ENCODE measurements at places on chromosomes 5 and 9. TPM values are rescaled to one million over a fixed set of nuclear protein-coding genes. Genes with fewer than 3 reads are reported as not detected.

GRCh38 chr9:70563431-70564204, 149.2 kb upstream of the KLF9 start:
- DNase-seq = peak; percentile 74

- no peak for DNase-seq
Observed at GRCh38 chr5:45508135-45508534, 188.0 kb downstream of the HCN1 start.

DNA sequence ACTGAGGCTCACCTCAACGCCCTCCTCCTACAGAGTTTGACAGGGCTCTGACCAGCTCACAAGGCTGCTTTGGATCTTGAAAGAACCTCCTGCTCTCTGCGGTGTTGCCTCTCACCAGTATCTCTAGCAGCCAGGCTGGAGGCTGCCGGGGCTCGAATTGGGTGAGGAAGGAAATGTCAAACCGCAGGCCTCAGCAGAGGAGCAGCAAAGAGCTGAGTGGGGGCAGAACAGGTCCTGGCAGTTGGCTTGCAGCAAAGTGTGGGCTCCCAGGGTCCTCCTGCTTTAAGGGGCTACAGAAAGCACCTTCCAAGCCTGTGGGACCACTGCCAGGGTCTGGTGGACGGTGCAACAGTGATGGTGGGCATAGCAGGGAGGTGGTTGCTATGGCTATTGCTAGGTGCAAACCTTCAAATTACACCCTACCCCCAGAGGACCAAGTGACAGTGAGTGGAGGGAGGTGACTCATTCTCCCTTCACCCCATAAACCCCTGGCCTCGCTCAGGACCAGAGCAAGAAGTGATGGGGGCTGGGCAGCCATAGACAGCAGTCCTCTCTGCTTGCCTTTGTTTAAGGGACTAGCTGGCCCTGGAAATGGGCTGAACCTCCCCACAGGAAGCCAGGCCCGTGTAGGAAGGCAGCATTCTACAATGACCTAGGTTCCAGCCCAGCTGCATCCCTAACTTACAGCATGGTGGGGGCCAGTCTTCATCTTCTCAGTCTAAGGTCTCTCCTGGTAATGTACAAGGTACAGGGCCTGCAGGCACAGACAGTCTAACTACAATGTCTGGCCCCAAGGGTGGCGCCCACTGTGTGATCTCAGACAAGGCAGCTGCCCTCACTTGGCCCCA, 18.7 kb downstream of the LCP2 start:
- peak; percentile 91 for DNase-seq

DNA sequence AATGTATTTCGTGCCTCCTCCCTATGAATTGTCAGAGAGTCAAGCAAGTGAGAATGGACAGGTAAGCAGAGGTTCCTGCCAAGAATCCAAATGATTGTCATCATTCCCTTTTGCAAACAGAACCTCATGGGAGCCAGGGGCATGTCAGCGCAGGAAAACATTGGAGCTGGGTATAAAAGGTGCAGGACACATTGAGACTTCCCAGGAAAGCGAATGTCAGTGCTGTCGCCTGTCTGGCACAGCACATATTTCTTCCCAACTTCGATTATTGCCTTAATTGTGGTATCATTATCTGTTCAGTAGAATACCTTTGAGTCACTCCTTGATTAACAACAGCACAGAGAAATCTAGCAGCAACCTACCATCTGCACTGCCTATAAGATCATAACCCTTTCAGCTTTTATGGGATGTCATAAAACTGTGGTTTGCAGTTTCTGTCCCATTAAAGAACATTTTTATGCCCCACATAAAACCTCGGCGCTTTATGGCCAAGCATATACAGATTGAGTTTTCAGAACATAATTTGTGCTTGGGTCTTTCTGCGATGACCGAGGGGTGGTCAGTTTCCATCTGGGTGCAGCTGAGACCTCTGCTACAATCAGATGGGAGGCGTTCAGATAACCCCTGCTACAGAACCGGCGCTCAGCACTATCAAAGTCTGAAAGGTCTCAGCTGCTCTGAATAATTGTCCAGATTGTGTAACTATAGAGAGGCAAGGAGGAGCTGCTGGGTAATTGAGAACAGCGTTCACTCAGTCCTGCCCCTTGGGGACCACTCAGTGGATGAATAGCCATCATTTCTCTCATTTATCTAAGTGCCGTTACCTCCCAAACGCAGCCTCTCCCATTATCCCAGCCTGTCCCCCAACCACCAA, 30.9 kb upstream of the WWC1 start:
- DNase-seq = no peak

DNA sequence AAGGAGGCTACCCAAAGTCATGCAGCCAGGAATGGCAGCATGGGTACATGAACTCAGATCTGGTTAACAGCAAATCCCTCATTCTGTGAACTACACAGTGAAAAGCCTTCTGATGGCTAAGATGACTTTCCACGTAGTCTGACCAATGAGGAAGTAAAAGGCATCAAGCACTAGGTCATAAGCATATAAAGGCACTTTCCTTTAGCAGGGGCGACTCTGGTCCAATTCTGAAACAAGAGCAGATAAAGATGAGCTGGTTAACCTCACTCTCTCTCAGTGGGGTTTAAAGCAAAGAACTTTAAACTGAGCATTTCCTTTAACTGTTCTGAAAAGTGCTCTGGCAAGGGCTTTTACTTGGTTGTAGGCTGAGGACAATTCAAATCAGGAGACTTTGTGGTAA, 21.1 kb downstream of the PSMB7 start:
- no peak for DNase-seq

The ANXA6 gene
- 398 TPM for total RNA-seq

- no peak for DNase-seq
Observed at GRCh38 chr5:78757269-78758053, 108.9 kb upstream of the LHFPL2 start.

GRCh38 chr9:86515221-86515620, 161.0 kb upstream of the TUT7 start:
- no peak for DNase-seq

The ZMYND19 gene
- total RNA-seq = 96.1 TPM

DNA sequence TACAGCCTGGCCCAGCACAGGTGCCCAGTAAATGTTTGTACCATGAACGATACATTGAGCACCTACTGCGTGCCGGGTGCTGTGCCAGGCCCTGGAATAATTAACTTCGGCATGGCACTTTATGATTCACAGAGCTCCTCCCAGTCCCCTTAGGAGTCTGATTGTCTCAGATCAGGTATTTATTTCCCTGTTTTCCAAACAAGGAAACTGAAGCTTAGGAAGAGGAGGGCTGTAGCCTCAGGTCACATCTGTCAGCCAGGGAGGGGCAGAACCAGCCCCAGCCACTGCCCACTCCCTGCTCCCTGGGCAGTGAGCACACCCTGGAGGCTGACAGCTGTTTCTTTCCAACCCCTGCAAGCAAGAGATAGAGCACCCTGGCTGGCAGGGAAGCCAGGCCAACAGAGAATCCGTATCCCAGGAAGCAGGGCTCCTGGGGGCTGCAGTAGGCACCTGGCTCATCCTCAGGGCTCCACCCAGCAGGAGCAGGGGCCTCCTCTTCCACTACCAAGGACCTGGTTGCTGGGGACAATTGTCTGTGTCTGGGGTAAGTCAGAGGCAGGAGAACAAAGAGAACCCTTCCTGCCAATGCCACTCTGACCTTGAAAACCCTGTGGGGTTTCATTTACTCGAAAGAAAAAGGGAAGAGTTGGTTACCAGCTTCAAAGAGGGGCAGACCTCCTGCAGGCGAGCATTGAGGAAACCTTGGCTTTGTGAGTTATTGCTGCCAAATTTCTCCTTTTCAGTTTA, 69.0 kb downstream of the DAB2IP start:
- no peak for DNase-seq
